ENCODE measurements at places on chromosomes 7 and 10.

GRCh38 chr10:68235581-68235980 is 3.7 kb upstream of the ATOH7 start:
- DNase-seq = no peak

DNA sequence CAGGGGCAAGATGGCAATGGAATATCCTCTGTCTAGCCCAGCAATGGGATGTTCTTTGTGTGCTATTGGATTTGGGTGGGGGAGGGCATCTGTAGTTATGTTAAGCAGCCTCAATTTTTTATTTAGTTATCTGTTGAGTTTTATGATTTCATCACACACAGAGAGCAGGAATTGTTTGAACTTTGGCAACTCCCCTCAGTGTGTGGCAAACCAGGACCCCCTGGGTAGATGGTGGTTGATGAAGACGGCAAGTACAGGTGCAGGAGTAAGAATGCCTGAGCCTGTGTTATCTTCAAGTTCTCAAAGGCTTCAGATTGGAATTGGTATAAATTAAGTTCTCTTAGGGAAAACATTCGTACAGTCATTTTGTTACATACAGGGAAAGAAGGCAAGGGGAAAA is 142.4 kb upstream of the SAMD8 start:
- no peak for DNase-seq

DNA sequence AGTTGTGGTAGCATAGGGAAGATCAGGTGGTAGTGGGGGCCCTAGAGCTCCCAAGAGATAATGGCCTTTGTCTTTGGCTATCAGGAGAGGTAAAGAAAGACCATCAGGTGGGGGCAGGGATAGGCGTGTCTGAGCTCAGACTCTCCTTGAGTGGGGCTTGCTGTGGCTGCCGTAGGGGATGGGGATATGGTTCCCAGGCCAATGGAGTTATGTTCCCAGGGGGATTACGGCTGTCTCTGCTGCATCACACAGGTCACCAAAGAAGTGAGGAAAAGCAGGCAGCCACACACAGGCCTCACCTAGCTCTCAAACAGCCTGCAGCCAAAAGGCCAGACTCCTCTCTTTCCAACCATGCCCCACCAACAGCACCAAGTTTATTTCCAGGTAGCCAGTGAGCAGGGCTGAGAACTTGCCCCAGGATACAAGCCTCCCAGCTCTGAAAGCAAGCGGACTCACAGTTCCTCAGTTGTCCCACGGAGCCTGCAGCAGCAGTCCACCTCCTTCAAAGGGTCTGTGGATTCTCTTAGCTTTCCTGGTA is 37.6 kb upstream of the C1QL3 start:
- DNase-seq = no peak

DNA sequence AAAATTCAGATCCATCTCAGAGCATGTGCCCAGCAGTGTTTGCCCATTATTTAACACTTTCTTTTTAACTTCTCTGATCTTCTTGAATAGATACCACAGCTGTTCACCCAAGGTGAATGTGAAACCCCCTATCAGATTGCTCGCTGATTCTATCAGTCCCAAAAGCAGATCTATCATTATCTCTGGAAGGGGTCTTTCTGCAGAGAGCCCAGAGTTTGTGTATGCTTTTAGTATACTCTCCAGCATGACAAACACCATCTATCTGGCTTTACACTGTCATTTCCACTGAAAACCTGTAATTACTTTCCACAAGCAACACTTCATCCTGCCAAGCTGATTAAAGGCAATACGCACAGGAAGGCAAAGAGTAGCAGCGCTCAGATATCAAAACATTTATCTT is 168.2 kb downstream of the CACNA2D1 start:
- DNase-seq = no peak

DNA sequence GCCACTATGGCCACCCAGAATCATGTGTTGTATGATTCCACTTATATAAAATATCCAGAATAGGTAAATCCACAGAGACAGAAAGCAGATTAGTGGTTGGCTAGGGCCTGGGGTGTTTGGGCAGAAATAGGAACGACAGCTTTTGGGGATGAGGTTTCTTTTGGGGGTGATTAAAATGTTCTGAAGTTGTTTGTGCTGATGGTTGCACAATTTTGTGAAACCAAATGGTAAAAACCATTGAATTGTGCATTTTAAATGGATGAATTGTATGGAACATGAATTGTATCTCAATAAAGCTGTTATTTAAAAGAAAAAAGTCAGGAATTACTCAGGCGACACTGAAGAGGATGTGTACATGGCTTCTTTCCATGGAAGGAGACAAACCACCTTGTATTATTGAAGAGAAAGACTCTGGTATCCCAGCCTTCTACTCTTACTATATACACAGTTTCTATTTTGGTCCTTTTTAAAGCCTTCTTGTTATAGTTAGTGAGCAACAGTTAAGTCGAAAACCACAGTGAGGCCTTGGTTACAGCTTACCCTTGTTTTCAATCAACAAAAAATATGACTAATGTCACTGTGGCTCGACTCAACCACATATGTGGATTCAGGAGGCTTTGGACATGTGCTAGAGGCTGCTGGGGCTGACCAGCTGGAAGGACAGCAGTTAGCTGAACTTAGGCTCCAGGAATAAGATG is 57.1 kb upstream of the KMT2E start:
- DNase-seq = peak; percentile 96

DNA sequence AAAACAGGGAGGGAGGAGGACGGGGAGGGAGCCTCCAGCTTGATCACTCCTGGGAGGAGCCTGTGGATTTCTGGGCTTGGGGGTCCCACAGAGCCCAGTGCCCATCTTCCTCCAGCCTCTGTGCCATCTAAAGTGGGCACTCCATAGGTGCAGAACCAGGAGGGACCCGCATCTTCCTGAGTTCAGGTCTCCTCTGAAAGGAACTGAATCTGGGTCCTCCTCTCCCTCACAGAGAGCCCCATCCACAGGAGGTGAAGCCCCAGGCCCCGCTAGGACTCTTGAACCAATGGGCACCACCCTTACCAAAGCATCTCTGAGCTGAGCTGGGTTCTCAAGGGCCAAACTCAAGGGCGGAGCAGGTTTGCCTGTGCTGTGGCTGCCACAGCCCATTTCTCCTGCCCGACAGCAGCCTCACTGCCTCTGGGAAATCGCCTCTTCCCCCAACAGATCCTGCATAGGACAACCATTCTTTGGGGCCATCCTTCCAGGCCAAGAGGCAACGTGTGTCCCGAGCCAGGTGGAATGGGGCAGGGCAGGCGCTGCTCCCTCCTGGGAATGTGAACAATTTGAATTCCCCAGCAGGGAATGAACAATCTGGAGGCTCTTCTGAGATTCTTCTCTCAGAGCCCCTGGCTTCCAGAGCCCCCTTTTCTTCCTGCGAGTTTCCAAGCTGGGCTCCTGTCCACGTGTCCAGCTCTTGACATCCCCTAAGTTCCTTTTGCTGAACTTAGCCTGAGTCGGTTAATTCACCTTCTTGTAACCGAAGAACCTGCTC is 411.0 kb upstream of the FOXK1 start:
- DNase-seq = no peak

- peak; percentile 44 for DNase-seq
These were observed 91.6 kb downstream of the DNMBP start for GRCh38 chr10:99917963-99918825.

DNA sequence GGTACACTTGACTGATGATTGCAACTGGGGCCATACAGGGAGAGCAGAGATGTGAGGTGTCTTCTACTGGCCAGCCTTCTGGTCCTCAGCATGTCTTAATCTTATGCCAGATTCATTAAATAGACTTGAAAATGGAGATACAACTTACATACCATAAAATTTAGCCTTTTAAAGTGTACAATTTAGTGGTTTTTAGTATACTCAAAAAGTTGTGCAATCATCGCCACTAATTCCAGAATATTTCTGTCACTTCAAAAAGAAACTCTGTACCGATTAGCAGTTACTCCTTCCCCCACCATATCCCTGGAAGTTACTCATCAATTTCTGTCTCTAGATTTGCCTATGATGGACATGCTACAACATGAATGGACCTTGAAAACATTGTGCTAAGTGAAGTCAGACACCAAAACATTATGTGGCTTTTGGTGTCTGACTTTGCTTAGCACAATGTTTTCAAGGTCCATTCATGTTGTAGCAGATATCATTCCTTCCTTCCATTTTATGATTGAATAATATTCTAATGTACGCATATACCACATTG is 53.0 kb downstream of the SH2D4B start:
- DNase-seq = no peak

GRCh38 chr7:104106108-104106905 is 101.5 kb downstream of the ORC5 start:
- no peak for DNase-seq

- no peak for DNase-seq
These were observed 17.1 kb downstream of the COL13A1 start for GRCh38 chr10:69818676-69819239.

- DNase-seq = no peak
These were observed 74.2 kb downstream of the MGMT start for GRCh38 chr10:129541200-129541599.

GRCh38 chr7:66921396-66921917 is 432 bp downstream of the TMEM248 start:
- DNase-seq = no peak

DNA sequence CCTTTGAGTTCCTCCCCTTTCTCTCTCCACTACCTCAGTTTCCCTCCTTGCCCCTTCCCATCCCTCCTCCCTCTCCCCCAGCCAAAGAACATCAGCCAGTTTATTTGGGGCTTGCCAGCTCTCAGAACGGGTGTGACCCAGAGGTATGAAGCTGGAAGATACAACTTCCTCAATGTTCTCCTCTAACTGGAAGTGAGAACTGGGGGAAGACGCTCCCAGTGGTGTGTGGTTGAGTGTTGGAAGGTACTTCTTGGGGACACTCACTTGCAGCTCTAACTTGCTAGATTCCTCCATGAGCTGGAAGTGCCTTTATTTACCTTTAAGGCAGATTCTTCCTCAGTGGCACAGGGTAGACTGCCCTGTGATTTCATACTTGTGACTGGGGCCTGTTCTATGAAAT is 110.5 kb upstream of the HABP2 start:
- DNase-seq = no peak

GRCh38 chr7:100476101-100476780 is 2.8 kb downstream of the TSC22D4 start:
- no peak for DNase-seq

- peak; percentile 96 for DNase-seq
These were observed 46.3 kb downstream of the EGFR start for GRCh38 chr7:55065079-55065478.

DNA sequence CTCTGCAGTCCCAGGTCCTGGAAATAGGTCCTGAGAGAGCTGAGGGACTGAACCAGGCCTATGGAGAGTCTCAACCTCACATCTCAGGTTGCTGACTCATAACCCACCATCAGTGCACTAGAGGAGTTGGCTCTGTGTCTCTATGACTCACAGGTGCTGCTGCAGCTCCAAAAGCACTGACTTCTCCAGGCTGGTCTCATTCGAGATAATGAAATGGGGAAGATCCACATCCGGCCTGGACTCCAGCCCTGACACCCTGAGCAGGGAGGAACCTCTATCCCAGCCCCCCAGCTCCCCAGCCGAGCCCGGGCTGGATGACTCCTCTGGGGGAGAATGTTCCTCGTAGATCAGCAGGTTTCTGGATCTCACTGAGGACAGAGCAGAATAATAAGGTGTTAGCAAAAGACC is 35.5 kb upstream of the DGKI start:
- DNase-seq = peak; percentile 99

- DNase-seq = no peak
These were observed 182.6 kb upstream of the RNF32 start for GRCh38 chr7:156458011-156458410.

GRCh38 chr7:150874401-150875198 is 22.3 kb downstream of the AOC1 start:
- no peak for DNase-seq

DNA sequence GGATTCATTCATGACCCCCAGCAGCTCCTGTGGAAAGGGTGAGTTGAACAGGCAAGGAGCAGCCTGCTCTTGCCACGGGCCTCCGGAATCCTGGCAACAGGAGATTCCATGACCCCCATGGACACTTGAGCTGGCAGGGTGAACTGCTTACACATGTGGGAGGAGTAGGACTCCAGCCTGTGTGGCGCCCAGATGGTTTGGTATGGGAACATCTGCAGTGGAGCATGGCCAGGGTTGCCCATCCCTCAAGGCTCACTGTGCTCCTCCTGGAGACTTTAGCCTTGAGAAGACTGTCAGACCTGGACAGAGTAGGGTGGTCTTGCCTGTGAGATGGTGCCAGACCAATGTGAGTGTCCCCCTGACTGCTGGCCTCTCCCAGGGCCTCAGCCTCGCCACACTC is 57.0 kb downstream of the HECTD2 start:
- no peak for DNase-seq

- no peak for DNase-seq
These were observed 354.3 kb downstream of the KCNMA1 start for GRCh38 chr10:77283326-77283725.

DNA sequence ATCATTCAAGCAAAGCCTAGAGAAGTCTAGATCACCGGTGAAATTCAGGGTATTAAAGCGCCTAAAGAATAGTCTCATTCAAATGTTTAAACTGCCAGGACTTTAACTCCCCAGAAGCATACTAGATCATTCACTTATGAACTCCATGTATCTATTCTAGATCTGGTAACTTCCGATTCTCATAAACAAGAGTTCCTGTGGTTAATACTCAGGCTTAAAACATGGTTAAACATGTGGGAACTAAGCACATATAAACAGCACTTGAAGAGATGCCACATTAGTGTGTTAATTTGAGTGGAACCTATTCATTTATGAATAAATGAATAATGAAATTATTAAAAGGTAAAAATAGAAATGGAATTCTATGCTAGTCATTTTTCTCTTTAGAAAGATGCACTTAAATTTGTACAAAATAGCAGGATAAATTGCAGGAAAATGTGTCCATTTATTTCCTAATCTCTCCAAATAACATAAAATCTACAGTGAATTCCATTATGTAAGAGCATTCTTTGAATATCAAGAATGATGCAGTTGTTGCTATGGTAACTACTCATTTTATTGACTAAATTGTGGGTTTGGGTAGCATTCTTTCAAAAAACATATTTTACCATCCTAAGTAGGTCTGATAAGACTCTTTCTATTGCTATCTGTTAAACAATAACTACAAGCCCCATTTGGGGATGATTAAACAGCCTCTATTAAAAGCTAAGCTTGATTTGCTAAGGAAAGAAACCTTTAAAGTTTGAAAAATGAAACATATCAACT is 147.6 kb upstream of the TMEM168 start:
- peak; percentile 45 for DNase-seq

GRCh38 chr10:98328163-98328562 is 60.2 kb upstream of the LOXL4 start:
- DNase-seq = no peak

DNA sequence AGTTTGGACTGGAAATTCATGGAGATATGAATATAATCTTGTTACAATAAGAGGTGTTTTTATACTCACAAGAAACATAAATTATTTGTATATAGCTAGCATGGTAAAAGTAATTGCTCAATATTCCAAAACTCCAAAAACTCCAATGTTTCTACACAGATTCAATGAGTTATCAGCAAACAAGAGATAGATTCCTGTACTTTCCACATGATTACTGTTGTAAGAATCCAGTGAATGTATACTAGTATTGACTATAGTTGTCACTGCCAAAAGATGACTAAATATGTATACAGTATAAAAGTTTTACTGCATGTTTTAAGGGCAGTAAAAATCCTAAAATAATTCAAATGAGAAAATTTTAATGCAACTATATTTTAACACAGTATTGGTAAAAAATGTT is 10.7 kb downstream of the ATOH7 start:
- DNase-seq = no peak

- DNase-seq = no peak
These were observed 272.6 kb upstream of the DGKB start for GRCh38 chr7:15175152-15175551.

All from GM04503 (cell line).